ENCODE measurements at places on chromosomes 11 and 22. TPM values are rescaled to one million over a fixed set of nuclear protein-coding genes. Genes with fewer than 3 reads are reported as not detected.
A peak's percentile ranks its signal among the peaks of the same experiment; 100 is the strongest.

Gene KCNJ11
- 0.67 TPM for total RNA-seq

DNA sequence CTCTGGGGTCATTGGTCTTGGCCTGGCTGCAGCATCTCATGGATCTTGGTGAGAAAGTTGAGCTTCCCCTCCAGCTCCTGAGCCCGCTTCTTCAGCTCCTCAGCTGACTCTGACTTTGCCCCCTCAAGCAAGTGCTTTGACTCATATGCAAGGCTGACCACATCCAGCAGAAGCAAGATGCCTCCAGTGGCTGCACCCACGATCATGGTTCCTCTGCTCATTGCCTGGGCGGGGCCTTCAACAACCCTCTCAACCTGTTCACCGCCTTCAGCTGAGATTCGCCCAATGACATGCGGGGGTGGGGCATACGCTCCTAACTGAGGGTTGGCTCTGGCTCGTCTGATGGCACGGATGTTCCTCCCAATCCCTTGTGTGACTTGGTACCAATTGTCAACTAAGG is 11.9 kb downstream of the APOL2 start:
- no peak for DNase-seq

- DNase-seq = no peak
Measured at GRCh38 chr22:45007391-45008185, 2.2 kb downstream of the PHF21B start.

Gene MFRP
- total RNA-seq = not detected

DNA sequence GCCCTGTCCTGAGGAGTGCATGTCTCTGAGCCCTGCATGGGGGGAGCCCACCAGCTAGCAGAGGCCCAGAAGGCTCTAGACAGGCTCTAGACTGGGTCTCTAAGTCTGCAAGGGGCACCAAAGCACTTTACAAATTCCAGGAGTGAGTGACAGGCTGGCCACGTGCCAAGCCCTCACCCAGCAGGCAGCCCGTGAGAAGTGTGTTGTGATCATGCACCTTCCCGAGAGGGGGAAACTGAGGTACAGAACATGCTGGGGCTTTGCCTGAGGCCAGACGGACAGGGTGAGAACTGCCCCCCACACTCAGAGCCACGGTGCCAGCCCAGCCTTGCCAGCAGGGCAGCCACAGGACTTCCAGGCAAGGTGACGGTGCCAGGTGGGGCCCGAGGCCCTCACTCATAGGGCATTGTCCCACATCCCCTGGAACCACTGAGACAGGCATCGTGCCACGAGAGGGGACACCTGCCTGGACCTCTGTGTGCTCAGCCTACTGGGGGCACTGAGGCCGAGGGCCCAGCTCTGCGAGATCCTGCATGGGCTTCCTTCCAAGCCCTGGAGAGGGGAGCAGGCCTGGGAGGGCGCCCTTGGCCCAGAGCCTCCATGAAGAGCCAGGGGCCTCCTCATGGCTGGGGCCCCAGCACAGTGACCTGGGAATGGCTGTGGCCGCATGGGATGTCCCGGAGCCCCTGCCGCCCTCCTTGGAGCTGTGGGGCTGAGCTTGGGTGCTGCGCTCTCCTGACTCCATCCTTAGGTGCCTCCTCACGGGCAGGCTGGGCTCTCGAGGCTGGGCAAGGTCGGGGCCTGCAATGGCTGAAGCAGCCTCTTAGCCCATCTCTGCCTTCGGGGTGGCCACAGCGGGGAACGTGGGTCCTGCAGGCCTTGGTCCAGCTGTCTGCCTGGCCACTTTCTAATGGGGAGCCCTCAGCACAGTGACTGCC is 121.5 kb downstream of the KCNQ1OT1 start:
- no peak for DNase-seq

- peak; percentile 53 for DNase-seq
Measured at GRCh38 chr11:36702330-36703054, 104.5 kb upstream of the RAG2 start.

Gene UBQLN3
- total RNA-seq = not detected

Gene UCP3
- 0.46 TPM for total RNA-seq

Gene MGAT3
- 0.57 TPM for total RNA-seq

- no peak for DNase-seq
Measured at GRCh38 chr11:91871791-91872190, 352.8 kb upstream of the FAT3 start.

DNA sequence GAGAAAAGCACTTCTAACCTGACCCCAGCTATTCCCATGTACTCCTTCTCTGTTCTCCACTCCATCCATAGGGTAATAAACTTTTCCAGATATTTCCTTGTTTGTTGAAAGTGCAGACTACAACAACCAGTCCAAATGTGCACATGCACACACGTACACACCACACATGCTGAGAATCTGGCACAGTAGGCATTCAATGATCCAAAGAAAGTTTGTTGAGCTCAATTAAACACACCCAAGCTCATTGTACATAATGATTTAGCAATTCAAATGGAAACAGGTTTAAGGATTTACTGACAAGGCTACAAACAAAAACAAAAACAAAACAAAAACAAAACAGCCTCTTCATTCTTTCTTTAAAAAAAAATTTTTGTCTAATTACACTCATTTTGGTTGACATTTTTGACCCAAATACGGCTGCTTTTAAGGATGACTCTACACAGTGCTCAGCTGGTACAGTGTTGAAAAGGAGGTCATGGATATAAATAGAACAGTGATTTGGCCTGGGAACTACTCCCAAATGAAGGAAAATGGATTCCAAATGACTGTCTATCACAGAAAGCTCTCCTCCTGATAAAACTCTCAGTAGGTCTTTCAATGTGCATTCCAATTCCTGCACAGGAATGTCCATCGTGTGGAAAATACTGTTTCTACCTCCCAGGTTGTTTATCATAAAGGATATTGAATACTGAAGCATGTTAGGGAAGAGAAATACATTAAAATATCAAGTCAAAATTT is 232.2 kb downstream of the GUCY1A2 start:
- no peak for DNase-seq

- no peak for DNase-seq
Measured at GRCh38 chr22:48804811-48805301, 1022.8 kb downstream of the BRD1 start.

Gene NUP50
- total RNA-seq = 52.1 TPM

DNA sequence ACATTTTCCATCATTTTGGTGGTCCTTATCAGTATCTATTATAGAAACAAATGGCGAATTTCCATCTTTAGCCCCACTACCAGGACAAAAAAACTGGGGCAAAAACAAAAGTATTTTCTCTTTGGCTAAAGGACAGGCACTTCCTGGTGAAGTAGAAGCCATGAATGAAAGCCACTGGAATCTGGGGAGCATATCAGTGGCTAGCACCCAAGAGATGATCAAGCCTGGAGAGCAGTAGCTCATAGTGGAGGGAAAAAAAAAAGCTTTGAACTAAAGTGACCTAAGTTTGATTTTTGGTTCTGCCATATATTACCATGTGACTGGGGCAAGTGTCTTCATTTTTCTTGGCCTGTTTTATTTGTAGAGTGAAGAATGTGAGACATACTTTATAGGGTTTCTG is 272.3 kb downstream of the GUCY1A2 start:
- no peak for DNase-seq

DNA sequence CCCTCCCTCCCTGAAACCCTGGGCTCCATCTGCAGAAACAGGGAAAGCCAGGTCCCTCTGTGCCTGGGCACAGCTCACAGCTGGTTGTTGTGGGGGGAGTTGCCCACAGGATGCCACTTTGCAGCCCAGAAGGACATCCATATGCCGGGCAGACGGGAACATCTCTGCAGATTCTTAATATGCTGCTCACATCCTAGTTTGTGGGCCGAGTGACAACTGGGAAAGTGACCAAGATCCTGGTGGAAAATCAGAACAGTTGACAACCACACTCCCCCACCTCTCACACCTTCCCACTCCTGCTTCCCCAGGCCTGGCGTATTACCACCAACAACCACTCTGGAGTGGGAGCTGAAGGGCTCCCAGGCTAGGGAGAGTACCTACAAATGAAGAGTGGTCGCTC is 7.3 kb upstream of the SCGB1A1 start:
- DNase-seq = no peak

GRCh38 chr11:66966351-66966750 is 8.2 kb upstream of the PC start:
- DNase-seq = no peak

Gene DNAJB7
- total RNA-seq = not detected

- DNase-seq = no peak
Measured at GRCh38 chr22:46229701-46230100, 20.4 kb downstream of the CDPF1 start.

Gene ZPR1
- total RNA-seq = 139 TPM

DNA sequence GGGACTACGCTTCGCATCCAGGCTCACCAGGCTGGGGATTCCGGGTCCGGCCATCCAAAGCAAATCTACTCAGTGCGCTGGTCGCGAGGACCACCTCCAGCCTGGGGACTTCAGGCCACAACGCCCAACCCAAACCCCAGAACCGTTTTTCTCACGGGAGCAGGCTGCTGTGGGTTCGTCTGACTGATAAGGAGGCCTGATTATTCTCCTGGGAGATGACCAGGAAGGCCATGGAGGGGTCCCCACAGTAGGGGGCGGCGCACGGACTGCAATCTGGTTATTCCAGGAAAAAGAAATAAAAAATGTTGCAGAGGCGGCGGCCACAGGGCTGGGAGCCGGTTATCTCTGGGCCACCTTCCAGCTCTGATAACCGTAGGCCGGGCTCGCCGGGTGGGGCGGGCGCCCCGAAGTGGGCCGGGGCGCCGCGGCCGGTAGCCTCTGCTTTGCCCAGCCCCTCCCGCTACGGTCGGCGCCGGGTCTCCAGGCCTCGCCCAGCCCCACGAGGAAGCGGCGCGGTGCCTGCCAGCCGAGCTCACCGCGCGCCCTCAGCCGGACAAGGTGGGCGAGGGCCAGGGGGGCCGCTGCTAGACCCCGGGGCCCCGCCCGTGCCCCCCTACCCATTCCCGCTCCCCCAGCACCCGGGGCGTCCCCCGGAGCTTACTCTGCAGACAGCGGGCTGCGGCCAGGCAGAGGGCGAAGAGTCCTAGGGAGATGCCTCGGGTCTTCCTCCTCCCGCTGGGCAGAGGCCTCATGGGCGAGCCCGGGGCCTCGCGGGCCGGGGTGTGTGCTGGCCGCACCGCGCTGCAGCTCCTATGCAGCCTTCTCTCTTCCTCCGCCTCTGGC is 446 bp downstream of the VSTM5 start:
- no peak for DNase-seq

Gene OR52N4
- total RNA-seq = not detected

- DNase-seq = no peak
Measured at GRCh38 chr11:131186629-131187101, 183.8 kb upstream of the NTM start.

GRCh38 chr11:96065379-96065778 is 141.5 kb upstream of the MTMR2 start:
- DNase-seq = no peak

Gene PDGFD
- 1.3 TPM for total RNA-seq

Gene PARVG
- 0.21 TPM for total RNA-seq

GRCh38 chr11:8831861-8832260 is 79.1 kb upstream of the AKIP1 start:
- DNase-seq = no peak

DNA sequence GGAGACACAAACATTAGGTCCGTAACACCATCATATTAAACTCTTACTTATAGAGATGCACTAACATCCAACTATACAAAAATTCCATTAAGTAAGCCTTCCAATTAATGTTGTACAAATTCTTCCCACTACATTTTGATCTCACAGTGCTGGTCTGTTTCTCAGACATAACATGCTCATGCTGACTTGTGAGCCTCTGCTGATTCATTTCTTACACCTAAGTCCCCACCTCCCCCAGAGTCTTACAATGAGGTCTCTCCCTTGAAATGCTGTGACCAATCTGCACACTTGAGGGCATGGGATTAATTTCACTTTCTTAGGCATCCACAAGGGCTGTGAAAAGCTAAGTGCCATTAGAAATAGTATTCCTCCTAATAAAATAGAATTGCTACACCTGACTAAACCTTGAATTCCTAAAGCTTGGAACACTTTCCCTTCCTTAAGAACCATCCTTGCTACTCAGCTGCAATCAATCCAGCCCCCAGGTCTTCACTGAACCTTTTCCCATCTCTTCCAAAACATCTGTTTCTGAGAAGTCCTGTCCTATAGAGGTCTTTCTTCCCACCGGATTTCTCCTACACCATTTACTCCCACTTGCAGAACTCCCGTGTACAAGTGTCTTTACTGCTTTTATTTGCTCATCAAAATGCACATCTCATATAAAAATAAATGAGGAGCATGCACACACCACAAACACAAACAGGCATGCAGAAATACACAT is 2.0 kb downstream of the HBG1 start:
- DNase-seq = no peak

DNA sequence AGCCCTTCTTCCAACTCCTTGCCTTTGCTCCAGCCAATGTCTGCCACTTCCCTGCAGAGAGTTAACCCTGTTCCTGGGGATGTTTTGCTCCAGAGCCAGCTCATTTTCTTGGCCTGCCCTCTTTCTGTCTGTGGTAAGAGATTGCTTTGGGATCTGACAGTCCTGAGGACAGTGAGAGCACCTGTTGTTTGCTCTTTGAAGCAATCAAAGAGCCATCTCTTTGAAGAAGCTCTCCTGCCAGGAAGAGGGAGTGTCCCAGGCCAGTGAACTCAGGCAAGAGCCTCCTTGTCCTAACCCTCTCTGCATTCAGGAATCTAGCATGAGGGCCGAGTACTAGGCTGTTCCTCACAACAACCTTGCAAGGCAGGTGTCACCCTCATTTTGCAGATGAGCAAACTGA is 42.2 kb downstream of the TRAF6 start:
- DNase-seq = no peak

Gene SCGB1C1
- total RNA-seq = not detected

DNA sequence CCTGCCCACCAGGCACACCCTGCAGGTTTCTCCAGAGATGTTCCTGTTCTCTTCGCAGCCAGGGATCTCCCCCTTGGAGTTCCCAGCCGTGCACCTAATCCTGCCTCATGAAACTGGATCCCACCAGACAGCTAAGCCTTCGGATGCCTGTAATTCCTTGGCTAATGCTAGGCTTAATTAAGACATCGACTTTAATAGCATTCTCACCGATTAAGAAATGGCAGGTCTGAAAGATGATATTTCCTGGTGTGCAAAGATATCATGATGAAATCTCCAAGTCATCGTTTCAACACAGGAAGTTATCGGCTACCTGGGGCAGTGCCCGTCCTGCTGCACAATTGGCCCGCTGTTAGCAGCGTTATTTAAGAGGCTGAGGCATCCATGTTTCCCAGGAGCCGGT is 41.5 kb upstream of the CCND1 start:
- DNase-seq = no peak

- DNase-seq = no peak
Measured at GRCh38 chr22:48197189-48197690, 1434.8 kb downstream of the TBC1D22A start.

DNA sequence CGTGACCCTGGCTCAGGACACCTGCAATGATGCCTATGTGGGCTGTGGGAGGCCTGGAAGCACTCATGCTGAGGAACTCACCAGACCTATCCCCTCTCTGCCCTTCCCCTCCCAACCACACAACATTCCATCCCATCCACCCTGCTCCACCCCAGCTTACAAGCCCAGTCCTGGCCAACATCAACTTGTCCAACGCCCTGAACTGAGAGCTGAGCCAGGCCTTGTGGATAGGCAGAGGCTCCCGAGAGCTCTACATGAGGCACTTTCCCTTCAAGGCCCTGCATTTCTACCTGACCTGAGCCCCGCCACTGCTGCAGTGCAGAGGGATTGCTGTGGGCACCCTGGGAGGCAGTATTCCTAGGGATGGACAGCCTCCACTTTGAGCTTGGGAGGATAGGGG is 112.4 kb downstream of the PDE2A start:
- no peak for DNase-seq

Gene TYR
- total RNA-seq = not detected

All from Panc1 (cell line).